ENCODE measurements at places on chromosomes 12 and 14. TPM values are rescaled to one million over a fixed set of nuclear protein-coding genes. Genes with fewer than 3 reads are reported as not detected.

GRCh38 chr12:19462406-19462805, 23.1 kb downstream of the AEBP2 start:
- DNase-seq: no peak

Gene FITM1
- polyA plus RNA-seq: 146 TPM

DNA sequence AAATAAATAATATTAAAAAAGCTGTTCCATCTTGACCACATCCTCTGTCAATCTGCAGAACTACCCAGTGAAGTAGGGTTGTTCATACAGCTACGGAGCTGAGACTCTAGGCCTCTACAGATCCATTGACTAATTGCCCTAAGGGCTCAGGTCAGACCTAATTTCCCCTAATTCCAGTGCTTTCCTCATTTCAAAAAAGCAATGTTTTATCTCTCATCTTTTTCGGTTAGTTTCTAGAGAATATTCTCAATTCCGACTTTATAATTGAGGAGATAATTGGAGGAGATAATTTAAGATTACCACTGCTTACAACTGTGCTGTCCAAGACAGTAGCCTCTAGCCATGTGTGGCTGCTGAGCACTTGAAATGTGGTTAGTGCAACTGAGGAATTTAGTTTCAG, 167.1 kb downstream of the KIF21A start:
- DNase-seq: no peak

DNA sequence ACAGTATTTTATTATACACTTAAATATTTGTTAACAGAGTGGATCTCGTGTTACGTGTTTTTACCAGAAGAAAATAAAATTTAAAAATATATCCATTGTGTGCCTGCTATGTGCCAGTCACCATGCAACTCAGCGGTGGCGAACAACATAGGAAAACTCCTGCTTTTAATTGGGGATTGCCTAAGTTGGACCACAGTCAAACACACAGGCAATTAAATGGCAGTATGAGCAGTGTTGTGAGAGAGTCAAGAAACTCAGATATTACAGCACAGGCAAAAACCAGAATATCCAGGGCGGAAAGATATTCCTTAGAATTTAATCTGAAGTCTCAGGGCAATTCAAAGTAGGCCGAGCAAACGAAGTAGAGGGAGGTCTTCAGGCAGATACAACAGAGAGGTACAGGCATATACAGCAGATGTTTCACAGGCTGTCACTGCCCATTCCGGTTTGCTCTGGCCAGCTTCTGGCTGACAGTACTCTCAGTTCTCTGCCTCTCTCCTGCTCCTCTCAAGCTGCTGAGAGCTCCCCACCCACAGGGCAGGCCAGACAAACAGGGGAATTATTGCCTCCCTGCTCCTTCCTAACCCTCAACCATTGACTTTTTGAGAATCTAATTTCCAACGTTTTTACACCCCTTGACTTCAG, 540.2 kb upstream of the TMEM132C start:
- no peak for DNase-seq

Gene KLHDC1
- polyA plus RNA-seq: 6.0 TPM

GRCh38 chr12:65300679-65301349, 22.3 kb downstream of the MSRB3 start:
- DNase-seq: no peak

DNA sequence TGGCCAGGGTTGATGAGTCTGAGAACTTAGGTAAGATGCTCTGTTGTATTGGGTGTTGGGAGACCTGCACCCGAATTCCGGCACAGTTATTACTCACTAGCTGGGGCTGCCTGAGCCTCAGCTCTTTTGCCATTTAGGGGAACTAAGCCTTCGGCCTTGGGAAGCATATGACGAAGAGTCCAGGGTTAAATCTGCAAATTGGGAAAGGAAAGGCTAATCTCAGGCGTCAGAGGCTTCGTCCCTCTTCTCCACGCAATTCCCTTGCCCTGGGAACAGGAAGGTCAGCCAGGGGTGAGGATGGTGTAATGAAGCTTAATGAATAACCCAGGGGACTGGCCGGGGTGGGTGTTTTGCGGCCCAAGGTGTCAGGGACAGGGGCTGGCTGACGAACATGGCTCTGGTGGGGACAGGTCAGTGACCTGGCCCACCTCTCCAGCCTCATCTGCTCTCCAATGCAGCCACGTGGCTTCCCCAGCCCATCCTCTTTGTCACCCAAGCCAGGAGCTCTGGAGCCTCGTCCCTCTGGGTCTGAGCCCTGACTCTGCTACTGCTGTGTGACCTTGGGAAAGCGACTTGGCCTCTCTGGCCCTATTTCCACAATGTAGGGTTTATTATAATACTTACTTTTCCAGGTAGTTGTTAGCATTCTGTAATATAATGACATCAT, 3.8 kb upstream of the SDSL start:
- no peak for DNase-seq

Gene ESPL1
- polyA plus RNA-seq: 5.1 TPM

GRCh38 chr12:75177997-75178396, 31.6 kb downstream of the KCNC2 start:
- no peak for DNase-seq

Gene OR4K5
- polyA plus RNA-seq: not detected

GRCh38 chr12:103455020-103455763, 40.6 kb downstream of the C12orf42 start:
- DNase-seq: no peak

Gene SLC25A29
- polyA plus RNA-seq: 45.0 TPM

GRCh38 chr14:87542288-87542687, 450.7 kb downstream of the GALC start:
- DNase-seq: no peak

DNA sequence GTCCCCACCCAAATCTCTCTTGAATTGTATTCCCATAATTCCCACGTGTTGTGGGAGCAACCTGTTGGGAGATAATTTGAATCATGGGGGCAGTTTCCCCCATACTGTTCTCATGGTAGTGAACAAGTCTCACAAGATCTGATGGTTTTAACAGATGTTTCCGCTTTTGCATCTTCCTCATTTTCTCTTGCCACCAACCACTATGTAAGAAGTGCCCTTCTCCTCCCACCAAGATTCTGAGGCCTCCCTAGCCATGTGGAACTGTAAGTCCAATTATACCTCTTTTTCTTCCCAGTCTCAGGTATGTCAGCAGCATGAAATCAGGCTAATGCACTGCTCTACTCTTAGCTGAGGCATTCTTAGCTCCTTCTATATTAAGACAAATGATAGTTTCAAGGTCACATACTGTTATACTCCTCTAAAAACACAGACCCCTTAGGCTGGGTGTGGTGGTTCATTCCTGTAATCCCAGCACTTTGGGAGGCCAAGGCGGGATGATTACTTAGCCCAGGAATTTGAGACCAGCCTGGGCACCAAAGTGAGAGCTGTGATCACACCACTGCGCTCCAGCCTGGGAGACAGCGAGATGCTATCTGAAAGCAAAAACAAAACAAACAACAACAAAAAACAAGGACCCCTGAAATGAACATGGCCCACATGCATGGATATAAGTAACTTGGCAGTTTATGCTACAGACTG, 3.6 kb downstream of the SCAF11 start:
- DNase-seq: no peak

Gene SCNN1A
- 0.49 TPM for polyA plus RNA-seq

GRCh38 chr12:38157933-38158401, 158.6 kb upstream of the ALG10B start:
- DNase-seq: no peak

DNA sequence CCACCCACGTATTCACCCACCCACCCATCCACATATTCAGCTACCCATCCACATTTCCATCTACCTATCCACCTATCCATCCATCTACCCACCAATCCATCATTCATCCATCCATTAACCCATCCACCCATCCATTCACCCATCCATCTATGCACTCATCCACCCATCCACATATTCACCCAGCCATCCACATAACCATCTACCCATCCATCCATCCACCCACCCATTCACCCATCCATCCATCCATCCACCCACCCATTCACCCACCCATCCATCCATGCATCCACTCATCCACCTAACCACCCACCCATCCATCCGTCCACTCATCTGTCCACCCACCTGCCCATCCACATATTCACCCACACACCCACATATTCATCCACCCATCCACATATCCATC, 70.5 kb downstream of the LGMN start:
- no peak for DNase-seq

Gene BDKRB2
- polyA plus RNA-seq: 2.5 TPM

Gene GLI1
- polyA plus RNA-seq: 8.2 TPM

Gene RNFT2
- 1.1 TPM for polyA plus RNA-seq

- DNase-seq: no peak
Measured at GRCh38 chr12:52280319-52280795, 5.9 kb downstream of the KRT86 start.

DNA sequence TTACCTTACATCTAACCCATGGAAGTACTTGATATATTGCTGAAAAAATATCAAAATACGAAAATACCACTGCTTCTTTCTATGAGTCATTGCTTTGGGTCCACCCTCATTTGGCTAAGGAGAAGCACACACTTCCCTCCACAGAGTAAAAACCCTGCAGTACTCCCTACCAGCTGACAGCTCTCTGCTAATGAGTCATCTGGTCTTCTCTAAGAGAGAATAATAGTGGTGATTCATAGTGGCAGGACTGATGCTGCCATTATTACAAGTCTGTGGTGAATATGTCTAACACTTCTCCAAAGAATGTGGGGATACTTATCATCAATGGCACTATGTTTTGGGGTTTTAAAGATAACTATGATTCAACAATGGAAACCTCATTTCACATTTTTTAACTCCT, 90.7 kb downstream of the PPFIA2 start:
- DNase-seq: no peak

DNA sequence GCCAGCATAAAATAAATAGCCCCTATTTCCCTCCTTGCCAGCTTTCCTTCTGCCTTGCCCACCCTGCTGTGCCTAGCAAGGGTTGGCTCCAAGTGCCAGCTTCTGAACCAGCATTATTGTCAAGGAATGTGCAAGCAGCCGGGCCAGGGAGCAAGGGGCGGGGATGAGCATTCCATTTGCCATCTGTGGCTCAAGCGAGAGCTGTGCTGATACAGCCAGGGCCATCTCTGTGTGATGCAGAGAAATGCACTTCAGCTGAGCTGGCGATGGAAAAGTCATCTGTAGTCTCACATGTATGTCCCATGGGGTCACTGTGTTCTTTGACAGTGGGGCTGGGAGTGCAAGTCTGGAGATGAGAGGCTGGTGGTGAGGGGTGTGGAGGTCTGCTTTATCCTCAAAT, 137.3 kb downstream of the SUDS3 start:
- DNase-seq: no peak

DNA sequence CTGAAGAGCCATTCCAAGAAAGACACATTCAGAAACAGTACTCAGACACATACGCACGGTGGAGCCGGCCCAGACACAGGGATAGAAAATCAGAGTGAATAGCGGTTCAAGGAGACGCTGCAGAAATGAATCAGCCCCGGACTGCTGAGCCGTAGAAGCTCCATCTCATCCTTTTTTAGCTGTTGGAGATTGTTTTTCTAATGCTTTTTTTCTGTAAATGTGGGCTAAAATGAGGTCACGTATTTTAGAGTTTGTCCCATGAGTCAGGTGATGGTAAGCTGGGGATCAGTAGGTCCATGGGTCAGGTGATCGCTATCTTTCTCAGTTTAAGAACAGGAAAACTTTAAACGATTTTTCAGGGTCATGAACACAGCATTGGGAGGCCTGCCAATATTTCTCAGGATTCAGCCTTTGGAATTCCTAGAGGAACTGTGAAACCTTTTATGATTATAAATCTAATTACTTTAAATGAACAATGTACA, 202.4 kb downstream of the ITPR2 start:
- peak; percentile 31 for DNase-seq

DNA sequence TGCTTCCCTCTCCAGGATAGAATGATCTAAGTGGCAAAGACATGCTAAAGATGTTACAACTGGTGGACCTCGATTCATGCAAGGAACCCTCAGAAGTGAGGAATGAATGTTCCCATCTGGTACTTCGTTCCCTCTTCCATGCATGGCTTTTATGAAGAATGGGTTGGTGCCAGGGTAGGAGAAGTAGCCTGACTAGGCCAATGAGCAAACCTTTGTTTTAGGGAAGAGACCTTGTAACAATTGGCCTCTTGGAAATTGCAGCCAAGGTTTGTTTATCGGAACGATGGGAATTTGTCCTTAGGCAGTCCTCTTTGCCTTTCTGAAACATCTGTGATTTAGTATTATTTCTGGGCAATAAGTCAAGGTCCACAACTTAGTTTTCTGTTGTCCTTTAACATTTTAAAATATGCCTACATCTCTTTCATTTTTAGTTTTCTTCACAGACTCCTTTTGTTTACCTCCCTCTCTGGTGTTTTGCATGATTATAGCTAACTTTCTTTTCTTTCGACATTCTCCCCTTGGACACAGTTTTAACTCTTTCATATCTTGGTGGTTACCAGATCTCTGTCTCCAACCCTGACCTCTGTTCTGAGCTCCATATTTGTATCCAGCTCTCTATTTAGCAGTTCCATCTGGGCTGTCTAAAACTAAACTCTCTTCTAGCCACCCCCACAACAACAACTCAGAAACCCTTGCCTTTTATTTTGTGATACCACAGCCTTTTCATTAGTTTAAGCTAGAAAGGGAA, 70.0 kb downstream of the DIP2B start:
- peak; percentile 28 for DNase-seq

Gene DEGS2
- polyA plus RNA-seq: 0.63 TPM

Gene PLEKHH1
- 2.0 TPM for polyA plus RNA-seq

Gene TUNAR
- not detected for polyA plus RNA-seq

- DNase-seq: no peak
Measured at GRCh38 chr12:47237751-47238211, 158.0 kb upstream of the AMIGO2 start.

GRCh38 chr12:96444399-96444798, 44.2 kb upstream of the CDK17 start:
- no peak for DNase-seq

- DNase-seq: no peak
Measured at GRCh38 chr12:19421503-19422282, 17.6 kb upstream of the AEBP2 start.

GRCh38 chr12:101854747-101855146, 22.6 kb upstream of the DRAM1 start:
- DNase-seq: no peak

GRCh38 chr12:13307143-13307816, 110.8 kb downstream of the EMP1 start:
- DNase-seq: no peak

DNA sequence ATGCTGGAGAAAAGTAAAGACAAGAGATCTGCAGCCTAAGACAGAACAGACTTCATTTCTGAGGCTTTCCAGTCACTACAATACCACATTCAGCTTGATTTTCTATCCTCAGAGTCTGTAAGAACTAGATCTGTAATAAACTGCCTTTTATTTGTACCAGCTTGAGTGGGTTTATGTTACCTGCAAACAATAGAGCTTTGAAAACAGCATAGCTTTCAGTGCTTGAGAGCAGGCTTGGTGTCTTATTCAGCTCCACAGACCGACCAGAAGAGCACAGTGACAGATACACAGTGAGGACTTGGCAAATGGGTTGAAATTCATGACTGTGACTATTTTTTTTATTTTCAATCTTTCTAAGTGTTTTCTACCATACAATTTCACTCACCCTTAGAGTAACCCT, 207.8 kb upstream of the OTX2 start:
- DNase-seq: no peak

DNA sequence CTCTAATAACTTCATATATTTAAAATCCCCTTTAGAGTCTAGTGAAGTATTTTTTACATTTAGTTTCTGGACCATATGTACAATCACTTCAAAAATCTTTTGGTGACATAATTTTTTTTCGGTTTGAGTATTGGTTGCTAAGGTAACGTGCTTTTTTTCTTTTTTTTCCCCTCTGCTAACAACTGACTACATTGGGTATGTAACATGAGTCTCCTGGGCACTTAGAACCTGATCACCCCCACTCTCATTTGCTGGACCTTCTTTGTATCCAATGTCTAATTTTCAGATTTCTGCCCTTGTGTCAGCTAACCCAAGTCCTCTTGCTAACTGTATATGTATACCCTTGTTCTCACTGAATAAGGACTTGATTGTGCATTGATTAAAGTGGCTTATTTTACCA, 592.9 kb upstream of the FLRT2 start:
- no peak for DNase-seq
